NCI-H1694 (cell line): ENCODE measurements at places on chromosomes 6 and 20.

GRCh38 chr6:33019372-33019771 is 10.0 kb upstream of the HLA-DOA start:
- no peak for DNase-seq

- no peak for DNase-seq
These were observed 21.9 kb downstream of the BHLHE23 start for GRCh38 chr20:62984666-62985443.

GRCh38 chr6:144544266-144544830 is 259.2 kb downstream of the UTRN start:
- DNase-seq = no peak

DNA sequence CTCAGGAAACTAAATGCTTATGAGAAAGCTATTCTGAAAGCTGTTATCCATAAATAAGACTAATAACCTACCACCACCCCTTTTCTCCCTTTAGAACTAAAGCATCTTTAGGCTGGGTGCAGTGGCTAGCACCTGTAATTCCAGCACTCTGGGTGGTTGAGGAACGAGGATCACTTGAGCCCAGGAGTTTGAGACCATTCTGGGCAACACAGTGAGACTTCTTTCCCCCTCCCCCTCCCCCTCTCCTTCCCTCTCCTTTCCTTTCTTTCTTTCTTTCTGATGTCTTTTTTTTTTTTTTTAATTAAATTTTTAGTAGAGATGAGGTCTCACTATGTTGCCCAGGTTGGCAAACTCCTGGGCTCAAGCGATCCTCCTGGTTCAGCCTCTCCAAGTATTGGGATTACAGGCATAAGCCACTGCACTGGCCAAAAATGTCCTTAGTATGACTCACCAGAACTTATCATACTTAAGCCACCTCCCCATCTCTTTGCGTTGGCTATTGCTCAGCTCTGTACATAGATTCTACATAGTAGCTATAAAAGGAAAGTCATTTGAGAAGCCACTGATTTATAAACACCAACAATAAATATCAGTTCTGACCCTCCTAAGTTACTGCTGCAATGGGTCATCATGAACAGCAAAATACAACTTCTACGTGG is 54.8 kb upstream of the SPDEF start:
- DNase-seq = no peak

DNA sequence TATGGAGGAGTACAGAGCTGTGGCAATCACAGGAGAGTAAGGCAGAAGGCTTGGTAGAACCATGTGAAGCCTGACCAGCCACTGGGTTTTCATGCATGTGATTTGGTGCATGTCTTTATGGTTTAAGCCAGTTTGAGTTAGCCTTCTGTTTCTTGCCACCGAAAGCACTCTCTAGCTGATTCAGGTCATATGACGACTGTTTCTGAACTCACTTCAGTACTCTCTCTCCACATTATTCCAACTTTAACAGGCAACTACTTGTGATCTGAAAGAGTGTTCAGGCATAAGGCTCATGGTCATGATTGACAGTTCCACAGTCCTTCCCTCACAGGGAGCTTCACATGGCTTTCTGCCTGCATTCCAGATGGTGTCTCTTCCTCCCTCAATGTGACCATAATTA is 63.3 kb upstream of the TAB2 start:
- DNase-seq = no peak

GRCh38 chr6:41767112-41767833 is 12.4 kb downstream of the FRS3 start:
- DNase-seq = no peak

GRCh38 chr6:96101564-96101963 is 85.8 kb downstream of the FUT9 start:
- no peak for DNase-seq

DNA sequence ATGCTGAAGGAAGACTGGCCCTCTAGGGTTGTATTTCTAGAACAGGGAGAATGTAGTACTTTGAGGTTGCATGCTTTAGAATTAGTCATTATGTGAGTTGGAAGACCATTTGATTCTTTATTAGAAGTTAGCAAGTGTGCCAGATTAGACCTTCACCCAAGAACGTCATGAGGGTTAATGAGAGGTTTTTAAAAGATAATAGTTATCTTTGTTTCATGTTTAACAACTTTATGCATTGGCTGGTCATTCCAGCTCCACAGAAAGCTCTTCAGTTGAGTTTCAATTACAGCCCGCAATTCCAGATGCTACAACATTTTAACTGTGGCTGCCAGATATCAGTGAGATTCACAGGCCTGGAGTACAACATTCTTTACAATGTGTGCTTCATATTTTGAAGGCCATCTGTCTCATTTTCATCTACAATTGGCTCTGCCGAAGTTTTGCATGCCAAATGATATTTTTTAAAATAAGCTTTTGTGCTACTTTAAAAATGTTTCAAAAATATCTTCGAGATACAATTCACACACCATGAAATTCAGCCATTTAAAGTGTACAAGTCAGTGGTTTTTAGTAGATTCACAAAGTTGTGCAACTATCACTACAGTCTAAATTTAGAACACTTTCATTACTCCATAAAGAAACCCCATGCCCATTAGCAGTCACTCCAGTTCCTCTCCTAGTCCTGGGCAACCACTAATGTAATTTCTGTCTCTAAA is 61.1 kb upstream of the FBXO30 start:
- DNase-seq = no peak

GRCh38 chr20:59434960-59435359 is 134.5 kb downstream of the EDN3 start:
- DNase-seq = no peak

GRCh38 chr6:83429857-83430610 is 817 bp downstream of the ME1 start:
- no peak for DNase-seq

DNA sequence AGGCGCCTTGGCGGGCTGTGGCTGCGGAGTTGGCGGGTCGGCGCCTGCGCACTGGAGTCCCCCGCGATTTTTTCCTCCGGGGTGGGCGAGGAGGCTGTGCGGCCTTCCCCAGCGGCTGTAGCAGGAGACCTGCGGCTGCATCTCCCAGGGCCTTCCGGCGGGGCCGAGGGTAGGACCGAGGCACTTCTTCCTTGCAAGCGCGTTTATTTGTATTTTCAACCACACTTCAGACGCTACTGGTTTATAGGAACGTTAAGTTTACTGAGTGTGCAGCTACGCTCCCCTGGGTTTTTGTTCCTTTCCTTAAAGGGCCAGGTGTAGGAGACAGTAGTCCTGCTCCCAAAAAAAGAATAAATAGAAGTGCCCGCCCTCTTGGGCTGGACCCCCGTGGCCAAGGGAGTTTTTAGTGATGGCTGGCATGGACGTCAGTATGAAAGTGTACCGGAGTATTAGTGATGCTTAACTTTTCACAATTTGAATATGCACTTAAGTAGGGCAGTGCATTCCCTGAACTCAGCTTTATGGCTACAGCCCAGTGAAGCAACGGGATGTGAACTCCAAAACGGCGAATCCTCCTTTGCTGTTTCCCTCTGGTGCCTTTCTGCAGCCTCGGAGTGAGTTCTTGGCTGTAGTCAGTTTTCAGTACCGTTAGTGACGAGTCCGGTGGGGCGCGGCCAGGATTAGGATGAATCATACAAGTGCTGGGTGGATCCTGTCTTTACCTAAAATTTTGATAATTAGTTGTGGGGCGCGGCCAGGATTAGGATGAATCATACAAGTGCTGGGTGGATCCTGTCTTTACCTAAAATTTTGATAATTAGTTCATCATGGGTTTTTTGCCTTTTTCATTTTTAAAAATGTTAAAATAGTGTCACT is 1.0 kb upstream of the FBXO5 start:
- peak; percentile 42 for DNase-seq

- no peak for DNase-seq
These were observed 1.9 kb downstream of the DHX16 start for GRCh38 chr6:30670760-30671527.

DNA sequence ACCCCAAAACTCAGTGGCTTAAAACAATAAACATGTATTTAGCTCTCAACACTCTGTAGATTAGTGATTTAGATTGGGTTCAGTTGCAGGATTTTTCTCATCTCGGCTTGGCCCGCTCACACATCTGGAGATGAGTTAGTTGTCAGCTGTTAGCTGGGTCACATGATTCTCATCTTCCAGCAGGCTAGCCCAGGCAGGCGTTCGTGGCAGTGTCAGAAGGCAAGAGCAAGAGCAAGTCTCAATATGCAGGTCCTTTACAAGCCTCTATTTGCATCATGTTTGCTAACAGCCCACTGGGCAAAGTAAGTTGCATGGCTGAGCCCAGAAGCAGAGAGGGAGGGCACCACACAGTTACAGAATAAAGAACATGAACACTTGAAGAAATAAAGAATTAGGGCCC is 83.6 kb upstream of the MYLIP start:
- peak; percentile 43 for DNase-seq

GRCh38 chr20:40953856-40954255 is 74.8 kb upstream of the TOP1 start:
- no peak for DNase-seq

GRCh38 chr20:58150772-58151171 is 77.7 kb downstream of the ANKRD60 start:
- no peak for DNase-seq

- no peak for DNase-seq
These were observed 183.6 kb downstream of the JARID2 start for GRCh38 chr6:15429141-15430110.

DNA sequence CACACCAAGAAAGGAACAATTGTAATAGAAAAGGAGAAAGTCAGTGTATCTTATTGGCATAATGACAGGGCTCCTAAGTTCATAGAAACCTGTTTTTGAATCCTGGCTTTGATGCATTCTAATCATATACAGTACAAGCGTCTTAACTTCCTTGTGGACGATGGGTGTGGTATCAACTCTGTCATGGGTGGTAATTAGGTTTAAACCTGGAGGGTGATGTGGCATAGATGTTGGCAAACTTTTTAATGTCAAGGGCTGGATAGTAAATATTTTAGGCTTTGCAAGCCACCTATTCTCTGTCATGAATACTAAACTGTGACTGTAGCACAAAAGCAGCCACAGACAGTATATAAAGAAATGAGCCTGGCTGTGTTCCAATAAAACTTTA is 138.7 kb upstream of the EDN1 start:
- no peak for DNase-seq

DNA sequence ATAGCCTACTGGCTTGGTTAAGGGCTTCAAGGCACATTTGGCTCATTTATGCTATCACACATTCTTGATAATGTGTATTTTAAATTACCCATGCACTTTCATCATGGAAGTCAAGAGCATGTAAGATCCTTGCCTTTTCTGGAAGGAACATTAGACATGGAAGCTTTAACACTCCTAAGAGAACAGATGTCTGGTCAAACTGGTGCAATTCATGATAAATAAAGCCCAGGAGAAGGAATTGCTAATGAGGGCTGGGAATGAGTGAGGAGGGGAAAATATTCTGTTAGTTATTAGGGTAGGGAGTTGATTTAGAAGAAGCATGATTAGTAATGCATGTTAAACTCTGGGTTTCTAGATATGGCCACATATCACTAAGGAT is 688.6 kb upstream of the CITED2 start:
- DNase-seq = no peak

DNA sequence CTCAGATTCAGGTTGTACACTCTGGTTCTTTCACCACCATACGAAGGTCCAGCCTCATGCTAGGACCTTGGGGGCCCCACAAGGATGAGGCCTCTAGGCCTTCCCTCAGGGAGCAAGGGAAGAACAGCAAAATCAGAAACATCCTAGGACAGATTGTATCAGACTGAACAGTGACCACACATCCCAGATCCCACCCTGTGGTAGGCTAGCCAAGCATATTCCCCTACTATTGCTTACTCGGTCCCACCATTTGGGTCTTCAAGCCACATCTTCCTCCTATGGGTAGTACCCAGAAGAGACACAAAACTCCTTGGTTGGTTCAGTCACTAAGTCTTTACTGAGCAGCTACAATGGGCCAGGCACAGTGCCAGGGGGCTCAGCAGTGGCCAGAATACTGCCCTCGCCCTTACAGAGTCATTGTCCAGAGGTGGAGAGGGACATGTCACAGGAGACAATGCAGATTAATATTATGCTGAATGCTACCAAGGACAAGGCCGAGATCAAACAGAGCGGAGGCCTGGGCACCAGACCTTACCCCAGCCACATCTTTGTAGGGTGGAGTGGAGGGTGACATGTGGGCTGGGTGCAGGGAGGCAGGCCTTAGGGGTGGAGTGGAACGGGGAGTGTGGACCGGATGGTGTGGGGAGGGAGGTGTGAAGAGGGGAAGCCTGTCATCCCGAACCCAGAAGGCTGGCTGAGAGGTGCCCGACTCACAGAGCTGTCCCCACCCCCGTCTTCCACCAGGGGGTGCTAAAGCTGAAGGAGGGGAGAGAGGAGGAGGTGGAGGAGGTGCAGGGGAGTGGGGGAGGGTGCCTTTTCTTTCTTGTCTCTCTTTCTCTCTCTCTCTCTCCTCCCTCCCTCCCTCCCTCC is 6.8 kb upstream of the MAPK13 start:
- peak; percentile 75 for DNase-seq

GRCh38 chr6:113281431-113281830 is 575.7 kb upstream of the MARCKS start:
- no peak for DNase-seq

GRCh38 chr6:23244300-23244699 is 674.9 kb downstream of the HDGFL1 start:
- no peak for DNase-seq

DNA sequence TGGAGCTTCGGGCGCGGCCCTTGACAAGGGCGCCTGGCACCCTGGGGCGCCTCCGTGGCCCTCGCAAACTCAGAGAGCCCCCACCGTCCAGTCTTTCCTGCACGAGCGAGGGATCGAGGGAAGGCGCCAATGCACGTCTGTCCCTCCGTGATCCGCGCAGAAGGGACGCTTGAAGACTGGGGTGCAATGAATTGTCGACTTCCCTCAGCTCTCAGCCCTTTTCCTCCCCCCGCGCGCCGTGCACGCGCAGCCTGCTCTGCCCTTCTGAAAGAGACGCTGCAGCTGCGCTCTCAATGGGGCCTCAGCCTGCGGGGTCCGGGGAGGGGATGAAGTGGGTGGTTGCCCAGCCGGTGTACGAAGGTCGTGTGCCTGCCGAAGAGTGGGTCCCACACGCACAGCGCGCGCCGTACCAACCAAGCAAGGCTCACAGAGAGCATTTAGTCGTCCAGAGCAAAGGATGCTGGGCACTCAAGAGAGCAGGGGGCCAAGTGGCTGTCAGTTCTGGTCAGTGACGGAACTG is 5.5 kb upstream of the SOX4 start:
- DNase-seq = no peak

DNA sequence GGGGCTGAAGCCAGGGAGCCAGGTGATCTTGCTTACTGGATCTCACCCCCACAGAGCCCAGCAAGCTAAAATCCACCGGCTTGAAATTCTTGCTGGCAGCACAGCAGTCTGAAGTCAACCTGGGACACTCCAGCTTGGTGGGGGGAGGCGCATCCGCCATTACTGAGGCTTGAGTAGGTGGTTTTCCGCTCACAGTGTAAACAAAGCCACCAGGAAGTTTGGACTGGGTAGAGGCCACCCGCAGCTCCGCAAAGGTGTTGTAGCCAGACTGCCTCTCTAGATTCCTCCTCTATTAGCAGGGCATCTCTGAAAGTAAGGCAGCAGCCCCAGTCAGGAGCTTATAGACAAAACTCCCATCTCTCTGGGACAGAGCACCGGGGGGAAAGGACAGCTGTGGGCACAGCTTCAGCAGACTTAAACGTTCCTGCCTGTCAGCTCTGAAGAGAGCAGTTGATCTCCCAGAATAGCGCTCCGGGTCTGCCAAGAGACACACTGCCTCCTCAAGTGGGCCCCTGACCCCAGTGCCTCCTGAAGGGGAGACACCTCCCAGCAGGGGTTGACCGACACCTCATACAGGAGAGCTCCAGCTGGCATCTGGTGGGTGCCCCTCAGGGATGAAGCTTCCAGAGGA is 206.3 kb upstream of the KHDRBS2 start:
- no peak for DNase-seq

GRCh38 chr6:119395192-119395591 is 45.6 kb upstream of the MAN1A1 start:
- DNase-seq = no peak
